Activated naive CD8-positive, alpha-beta T cell treated with anti-CD3 and anti-CD28 coated beads for 36 hours (primary cell): ENCODE measurements at places on chromosomes 6 and 20.

- DNase-seq, result peak; percentile 7
Measured at GRCh38 chr20:2507875-2508630, 662 bp downstream of the ZNF343 start.

- no peak for DNase-seq
Measured at GRCh38 chr6:55963301-55963700, 87.9 kb upstream of the BMP5 start.

DNA sequence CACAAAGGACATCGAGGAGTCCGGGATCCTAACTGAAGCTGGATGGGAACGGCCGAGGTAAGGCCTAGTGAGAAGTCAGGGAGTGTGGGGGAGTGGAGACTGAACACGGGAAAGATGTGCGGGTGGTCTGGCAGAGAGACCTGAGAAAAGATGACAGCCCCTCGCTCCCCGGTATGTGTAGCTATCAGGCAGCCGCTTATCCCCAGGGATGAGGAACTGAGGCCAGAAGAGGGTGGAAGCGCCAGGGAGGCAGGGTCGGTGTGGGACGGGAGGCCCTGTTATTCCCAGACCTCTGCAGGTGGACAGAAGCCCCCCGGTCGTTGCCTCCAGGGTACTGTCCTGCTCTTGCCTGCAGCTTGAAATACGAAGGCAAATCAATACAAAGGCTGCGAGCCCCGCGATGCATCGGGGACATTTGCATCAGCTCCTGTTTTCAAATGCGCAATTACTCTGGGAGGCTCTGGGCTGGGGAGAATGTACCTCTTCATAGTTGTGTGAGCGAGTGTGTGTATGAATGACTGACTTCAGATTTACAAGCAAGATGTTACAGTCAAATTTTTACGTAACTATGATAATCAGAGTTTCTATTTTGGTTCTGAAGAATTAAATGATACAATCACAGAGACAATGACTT is 221.3 kb downstream of the QKI start:
- DNase-seq, result no peak

DNA sequence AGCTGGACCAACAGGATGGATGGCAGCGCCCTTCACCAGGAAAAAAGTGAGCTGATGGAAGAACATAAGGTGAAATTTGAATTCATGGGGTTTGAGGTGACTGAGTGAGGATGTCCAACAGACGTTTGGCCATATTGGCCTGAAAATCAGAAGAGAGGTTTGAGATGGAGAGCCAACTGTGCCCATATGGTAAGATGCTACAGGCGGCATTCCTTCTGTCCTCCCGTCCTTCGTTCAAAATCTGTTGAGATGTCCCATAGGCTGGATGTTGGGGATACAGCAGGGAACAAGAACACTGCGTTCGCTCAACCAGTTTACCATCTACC is 468 bp upstream of the CMTR1 start:
- no peak for DNase-seq

- no peak for DNase-seq
Measured at GRCh38 chr6:132341646-132342045, 59.6 kb downstream of the MOXD1 start.

GRCh38 chr6:17938901-17939300 is 48.5 kb downstream of the KIF13A start:
- no peak for DNase-seq

GRCh38 chr6:148674306-148674705 is 72.5 kb upstream of the UST start:
- DNase-seq, result no peak

DNA sequence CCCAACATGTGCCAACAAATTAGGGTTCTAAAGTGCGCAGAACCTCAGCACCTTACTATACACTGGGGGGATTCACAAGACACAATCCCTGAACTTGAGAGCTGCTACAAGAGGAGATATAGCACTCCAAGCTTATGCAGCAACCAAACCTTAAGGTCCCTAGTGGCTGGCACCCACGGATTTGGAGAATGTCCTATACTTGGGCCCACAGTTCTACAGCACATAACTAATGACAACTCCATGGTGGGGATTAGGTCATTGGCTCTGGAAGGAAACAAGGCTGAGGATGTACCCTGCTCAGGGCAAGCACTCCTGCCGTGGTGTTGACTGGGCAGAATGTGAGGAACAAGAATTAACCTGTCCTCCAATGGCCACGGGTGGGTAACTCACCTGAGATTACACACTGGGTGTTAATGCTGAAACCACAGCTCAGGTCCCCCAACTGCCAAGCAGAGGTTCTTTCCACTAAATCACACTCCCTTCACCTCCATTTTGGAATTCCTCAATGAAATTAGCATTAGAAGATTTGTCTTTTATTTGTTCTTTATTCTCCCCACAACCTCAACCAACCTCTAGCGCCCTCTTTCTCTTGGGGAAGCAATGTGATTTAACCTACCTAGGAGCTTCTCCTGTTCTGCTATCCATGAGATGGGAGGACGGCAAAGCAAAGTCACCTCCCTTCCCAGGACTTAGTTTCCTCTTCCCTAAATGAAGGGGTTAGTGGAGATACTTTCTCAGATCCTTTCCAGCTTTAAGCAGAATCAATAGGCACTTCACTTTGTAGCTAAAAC is 32.0 kb downstream of the TRERF1 start:
- DNase-seq, result no peak

DNA sequence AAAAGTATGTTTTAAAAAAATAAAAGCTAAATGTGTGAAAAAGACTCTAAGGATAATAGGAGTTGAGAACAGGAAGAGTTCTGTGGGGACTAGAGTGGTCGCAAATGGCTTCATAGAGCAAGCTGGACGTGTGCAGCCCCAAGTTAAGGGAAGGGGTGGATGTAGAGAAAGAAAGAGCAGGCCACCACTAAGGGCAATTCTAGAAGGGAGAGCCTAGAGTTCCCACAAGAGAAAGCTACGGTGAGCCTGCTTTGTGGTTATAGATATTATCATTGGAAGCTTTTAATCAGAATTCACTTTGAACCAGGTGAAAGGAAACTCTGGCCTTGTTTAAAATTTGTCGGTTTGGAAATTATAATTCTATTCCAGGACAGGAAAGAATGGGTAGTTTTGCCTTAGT is 101.6 kb downstream of the HIVEP2 start:
- DNase-seq, result no peak
